Uterine smooth muscle cell (primary cell): ENCODE measurements at places on chromosomes 5 and 9. TPM values are rescaled to one million over a fixed set of nuclear protein-coding genes. Genes with fewer than 3 reads are reported as not detected.

SPINK13 gene
- total RNA-seq, result 0.22 and 0.37 TPM in 2 replicates

SLC34A3 gene
- total RNA-seq, result not detected in 2 replicates

ZNF354C gene
- 9.4 and 10.0 TPM in 2 replicates for total RNA-seq

PSD2 gene
- under 0.01 and 0.12 TPM in 2 replicates for total RNA-seq

SIT1 gene
- not detected in 2 replicates for total RNA-seq
